Suppressor macrophage treated with lipopolysaccharide for 4 hours (primary cell): ENCODE measurements at places on chromosomes 7 and 10.

DNA sequence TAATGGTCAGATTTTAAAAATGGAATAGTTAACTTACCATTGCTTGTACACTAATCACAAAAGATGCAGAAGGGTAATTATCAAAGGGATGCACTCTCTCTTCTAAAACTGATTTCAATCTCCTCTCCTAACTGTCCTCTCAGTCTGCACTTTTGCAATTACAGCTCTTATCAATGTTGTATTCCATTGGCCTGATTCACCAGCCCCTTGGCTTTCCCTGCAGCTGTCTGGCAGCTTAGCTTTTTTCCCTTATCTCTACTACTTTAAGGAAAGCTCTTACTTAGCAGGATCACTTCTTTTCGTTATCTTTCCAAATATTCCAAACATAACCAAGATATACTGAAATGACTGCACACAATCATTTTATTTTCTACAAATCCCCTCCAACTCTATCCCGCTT is 448.8 kb downstream of the GRM8 start:
- DNase-seq, result no peak

DNA sequence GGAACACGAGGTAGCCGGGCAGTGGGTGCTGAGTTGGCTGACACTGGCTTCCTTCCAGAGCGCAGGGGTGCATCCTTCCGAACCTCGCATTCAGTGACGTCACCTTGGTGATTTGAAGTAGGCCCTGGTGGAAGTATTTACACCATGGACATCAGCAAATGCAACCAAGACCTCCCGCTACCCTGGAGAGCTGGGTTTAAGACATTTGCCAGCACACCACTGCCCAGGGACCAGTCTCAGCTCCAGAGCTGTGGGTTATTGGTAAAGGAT is 106.4 kb upstream of the GPR26 start:
- no peak for DNase-seq

- no peak for DNase-seq
These were observed 21.0 kb downstream of the GNA12 start for GRCh38 chr7:2823130-2823529.

- no peak for DNase-seq
These were observed 8.3 kb downstream of the PSTK start for GRCh38 chr10:122988501-122988900.

DNA sequence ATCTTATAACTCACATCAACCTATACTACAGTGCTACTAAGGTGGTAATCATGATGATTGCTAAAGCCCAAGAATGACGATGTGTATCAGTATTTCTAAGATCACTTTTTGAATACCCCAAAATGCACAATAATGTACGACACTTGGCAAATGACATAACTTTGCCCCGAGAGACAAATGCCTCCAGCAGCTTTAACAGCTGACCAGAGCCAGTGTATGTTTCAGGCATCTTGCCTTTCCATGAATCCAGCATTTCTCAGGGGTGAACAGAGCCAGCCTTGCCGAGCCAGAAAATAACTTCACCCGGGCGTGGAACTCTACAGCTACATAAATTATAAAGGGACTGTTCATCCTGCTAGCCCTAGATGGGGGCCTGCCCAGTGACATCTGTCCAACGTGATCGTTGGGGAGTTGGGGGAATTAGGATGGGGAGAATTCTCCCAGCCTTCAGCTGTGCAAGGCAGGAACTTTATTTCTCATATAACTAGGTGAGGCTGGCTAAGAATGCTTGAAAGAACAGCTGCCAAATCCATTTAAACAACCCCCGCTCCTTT is 1.8 kb downstream of the IGFBP3 start:
- DNase-seq, result no peak

DNA sequence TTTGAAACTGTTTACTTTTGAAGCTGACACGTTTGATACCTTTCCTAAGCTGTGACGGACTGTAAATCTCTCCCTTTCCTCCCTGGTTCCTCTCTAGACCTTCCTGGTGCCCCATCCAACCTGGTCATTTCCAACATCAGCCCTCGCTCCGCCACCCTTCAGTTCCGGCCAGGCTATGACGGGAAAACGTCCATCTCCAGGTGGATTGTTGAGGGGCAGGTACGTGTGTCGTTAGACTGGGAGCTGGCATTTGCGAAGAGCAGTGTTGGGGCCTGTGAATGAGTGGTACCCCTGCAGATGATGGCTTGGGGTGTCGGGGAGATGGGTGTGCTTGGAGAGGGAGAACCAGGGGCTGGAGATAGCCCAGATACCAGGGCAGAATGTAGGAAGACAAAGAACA is 602.7 kb upstream of the FOXK1 start:
- DNase-seq, result no peak

GRCh38 chr7:47609803-47610452 is 28.0 kb upstream of the TNS3 start:
- no peak for DNase-seq

GRCh38 chr7:30778255-30779025 is 7.2 kb downstream of the MINDY4 start:
- no peak for DNase-seq

DNA sequence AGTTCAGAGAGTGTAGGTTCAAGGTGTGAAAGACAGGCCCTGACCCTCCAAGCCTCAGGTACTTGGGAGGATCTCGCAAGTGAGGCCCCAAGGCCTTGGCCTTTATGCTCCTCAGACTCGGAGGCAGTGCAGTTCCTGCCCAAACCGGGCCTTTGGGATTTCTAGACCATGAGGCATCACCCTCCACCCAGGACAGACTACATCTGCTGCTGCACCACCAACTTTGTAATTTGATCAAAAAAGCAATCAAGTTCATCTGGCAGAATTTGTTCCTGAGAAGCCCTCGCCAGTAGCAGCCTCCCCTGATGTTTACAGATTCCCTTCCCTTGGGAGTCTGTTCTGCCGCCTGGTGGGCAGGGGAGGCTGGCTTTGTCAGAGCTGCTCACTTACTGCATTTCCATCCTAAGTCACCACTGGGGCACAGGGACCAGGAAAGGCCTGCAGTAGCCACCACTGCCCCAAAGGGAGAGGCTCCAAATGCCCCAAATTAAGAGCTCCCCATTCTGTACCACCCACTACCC is 2.1 kb downstream of the CAMK2G start:
- no peak for DNase-seq

- no peak for DNase-seq
These were observed 255.3 kb downstream of the INHBA start for GRCh38 chr7:41447450-41448042.

GRCh38 chr7:1283941-1284742 is 51.5 kb downstream of the UNCX start:
- no peak for DNase-seq

- DNase-seq, result no peak
These were observed 19.8 kb downstream of the MAD1L1 start for GRCh38 chr7:2212906-2213305.

DNA sequence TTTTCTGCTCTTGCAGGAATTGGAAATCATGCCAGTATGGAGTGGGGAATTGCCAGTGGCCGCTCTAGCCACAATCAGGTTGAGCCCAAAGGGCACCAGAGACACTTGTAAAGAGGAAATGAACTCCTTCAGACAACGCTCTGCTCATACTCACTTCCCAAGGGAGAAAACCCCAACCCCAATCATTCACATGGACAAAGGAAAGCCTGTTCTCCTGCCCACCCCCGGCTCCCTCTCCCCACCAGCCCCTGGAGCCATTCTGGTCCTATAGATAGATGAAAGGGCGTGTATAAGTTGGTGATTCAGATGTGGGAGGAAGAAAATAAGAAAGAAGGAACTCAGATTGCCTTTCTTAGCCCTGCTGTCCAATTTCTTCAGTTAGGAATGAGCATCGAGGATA is 57.4 kb downstream of the GFRA1 start:
- no peak for DNase-seq

DNA sequence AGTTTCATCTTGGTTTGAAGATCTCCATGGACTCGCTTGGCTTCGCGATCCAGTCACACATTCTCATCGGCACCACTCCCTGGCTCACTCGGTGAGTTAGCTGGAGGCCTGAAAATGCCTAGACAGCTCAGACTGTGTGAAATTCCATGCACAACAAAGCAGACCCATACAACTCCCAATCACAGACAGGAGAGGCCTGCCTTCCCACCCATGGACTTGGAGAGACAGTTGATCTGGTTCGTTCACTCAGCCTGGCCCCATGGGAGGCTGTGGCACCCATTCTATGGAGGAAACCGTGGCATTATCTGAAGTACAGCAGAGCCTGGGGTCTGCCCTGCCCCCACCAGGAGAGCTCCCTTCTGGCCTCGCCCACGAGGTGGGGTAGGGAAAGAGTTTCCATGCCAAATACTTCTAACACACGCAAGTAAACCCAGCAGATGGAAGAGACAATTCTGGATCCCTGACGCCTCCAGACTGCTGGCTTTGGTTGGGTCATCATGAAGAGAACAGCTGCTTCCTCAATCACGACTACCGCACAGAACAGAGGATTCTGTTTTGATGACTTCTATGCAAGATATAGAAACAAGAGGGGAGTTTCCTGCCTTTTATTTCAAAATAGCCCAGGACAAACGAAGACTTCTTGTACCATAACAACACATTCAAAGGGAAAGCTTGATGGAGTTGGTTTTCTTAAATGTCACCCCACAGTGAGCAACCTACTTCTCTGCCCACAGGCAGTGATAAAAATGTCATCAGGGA is 15.9 kb downstream of the FAM53B start:
- DNase-seq, result peak; percentile 92

DNA sequence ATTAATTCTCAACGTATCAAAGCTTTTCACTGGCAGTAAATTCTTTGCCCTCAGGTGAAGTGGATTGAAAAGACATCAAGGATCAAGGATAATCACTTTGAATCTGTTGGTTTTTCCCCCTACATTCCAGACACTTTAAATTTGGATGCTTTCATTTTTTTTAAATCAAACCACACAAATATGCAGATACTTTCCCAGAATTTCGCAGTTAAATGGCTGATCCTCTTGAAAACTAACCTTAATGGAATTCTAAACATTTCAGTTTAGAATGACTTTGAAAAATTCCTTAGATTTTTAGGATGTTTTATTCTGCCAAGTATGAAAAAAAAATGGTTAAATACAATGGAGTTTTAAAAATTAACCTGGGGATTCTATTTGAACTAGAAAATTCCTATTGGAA is 325.9 kb downstream of the GFRA1 start:
- no peak for DNase-seq

GRCh38 chr7:24866004-24866615 is 108.8 kb upstream of the GSDME start:
- DNase-seq, result peak; percentile 40

GRCh38 chr7:157439761-157440160 is 103.0 kb downstream of the DNAJB6 start:
- no peak for DNase-seq

DNA sequence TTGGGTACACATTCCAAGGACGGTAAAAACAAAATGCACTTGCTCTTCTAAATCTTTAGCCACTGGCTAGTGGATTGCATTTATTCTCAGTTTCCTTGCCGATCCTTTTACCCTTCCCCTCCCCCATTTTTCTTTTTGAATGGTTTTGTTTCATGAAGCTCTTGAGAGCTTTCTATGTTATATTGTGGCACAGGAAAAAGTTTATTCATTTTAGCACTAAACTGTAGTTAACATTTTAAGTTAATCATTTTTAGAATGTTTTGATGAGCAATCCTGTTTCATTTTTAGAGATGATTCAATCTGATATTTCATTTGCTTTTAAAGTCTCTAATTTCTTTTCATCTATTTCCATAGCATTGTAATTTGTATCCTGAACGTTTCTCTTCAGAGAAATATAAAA is 24.0 kb downstream of the ZEB1 start:
- no peak for DNase-seq

GRCh38 chr10:103123282-103124024 is 69.6 kb downstream of the NT5C2 start:
- no peak for DNase-seq

- peak; percentile 96 for DNase-seq
These were observed 31.3 kb upstream of the SMC3 start for GRCh38 chr10:110535958-110536891.

GRCh38 chr7:11592699-11593098 is 239.3 kb downstream of the THSD7A start:
- no peak for DNase-seq

- DNase-seq, result peak; percentile 28
These were observed at the start of gene AKR1B15 for GRCh38 chr7:134548877-134549276. AKR1B15 (plus strand) TSS chr7:134549110; CDS start chr7:134564620, 15,510 bp downstream.

DNA sequence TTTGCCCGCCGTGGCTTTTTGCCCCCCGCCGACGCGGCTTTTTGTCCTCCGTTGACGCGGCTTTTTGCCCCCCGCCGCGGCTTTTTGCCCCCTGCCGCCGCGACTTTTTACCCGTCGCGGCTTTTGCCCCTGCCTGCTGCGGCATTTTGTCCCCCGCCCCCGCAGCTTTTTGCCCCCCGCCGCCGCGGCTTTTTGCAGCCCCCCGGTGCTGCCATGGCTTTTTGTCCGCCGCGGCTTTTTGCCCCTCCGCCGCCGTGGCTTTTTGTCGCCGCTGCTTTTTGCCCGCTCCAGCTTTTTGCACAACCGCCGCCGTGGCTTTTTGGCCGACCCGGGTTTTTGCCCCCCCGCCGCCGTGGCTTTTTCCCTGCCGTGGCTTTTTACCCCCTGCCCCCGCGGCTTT is 506.6 kb downstream of the ZNF37A start:
- DNase-seq, result no peak

- DNase-seq, result no peak
These were observed 386.3 kb downstream of the TNS3 start for GRCh38 chr7:47195641-47196040.

- no peak for DNase-seq
These were observed 51.5 kb upstream of the GDF10 start for GRCh38 chr10:47248386-47249090.

- no peak for DNase-seq
These were observed 195.6 kb downstream of the WDR37 start for GRCh38 chr10:1251769-1252168.

DNA sequence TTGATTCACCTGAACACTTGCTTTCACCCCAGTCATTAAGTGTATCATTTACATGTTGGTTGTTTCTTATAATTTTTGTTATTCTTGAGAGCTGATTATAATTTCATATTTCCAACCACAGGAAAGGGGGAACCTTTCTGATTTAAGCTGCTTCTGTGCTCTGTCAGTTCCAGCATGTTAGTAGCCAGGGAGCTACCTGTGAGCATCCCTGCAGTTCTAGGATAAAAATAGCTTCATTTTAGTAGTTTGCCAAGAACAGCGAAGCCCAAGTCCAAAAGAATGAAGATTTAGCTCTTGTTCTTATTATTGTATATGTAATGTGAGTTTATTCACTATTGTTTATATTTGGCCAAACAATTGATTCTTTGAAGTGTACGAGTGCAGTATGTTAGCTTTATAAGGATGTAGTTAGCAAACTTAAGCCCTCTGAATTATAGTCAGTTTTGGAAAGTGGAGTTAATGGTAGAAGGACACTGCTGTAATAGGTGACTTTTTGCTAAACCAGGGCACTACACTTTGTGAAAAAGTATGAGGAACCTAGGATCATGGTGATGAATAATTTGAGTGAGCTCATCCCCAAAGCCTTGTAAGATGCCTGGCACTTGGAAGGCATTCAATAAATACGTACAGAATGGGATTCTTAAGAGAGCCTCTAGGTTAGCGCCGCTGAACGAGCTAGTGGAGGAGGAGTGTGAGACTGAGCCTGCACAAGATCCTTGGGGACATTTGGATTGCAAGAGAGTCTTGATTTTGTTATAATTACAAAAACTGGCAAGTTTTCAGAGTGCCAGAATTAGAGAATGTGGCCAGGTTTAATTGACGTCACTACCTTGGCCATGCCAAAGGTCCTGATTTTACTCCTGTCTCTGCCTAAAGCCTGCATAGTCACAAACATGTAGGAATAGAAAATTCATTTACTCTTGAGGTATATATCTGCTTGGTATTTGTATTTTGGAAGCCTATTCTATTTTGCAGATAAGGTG is 29.8 kb downstream of the DNAH11 start:
- DNase-seq, result no peak
